ENCODE measurements at places on chromosomes 16 and 17. TPM values are rescaled to one million over a fixed set of nuclear protein-coding genes. Genes with fewer than 3 reads are reported as not detected.

NME3 gene
- 32.0 TPM for polyA plus RNA-seq

ADGRG1 gene
- 0.34 TPM for polyA plus RNA-seq

CCL14 gene
- not detected for polyA plus RNA-seq

DNA sequence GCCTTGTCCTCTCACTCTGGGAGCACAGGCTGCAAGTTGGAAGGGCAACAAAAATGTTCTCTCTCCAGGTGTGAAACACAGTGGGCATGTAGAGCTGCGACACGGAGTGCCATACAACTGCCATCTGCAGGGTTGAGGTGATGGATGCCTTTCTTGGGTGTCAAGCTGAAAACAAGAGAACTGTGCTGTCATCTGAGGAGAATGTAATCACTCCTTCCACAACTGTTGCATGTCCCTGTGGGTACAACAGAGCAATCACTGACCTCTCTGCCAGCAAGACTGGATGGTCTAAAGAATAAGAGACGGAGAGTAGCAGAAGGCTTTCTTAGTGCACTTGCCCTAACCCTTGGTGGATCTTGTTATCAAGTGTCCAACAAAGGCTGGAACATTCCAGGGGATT, 29.2 kb downstream of the SLFN11 start:
- no peak for DNase-seq
- no peaks in the 10 kb centered on the region for H3K36me3 ChIP-seq
- H3K4me3 ChIP-seq = no peak overlapping the region
- H3K4me1 ChIP-seq = peaks cover 23% of the 10 kb centered on the region

GRCh38 chr17:80781211-80781610, 210.4 kb upstream of the CHMP6 start:
- no peak overlapping the region for H3K4me3 ChIP-seq
- no peaks in the 10 kb centered on the region for H3K27me3 ChIP-seq
- peaks cover 27% of the 10 kb centered on the region for H3K4me1 ChIP-seq
- peaks cover 8% of the 10 kb centered on the region for H3K36me3 ChIP-seq

GRCh38 chr17:62708587-62708986, 81.1 kb downstream of the MRC2 start:
- H3K4me3 ChIP-seq = no peak overlapping the region
- no peak for DNase-seq
- H3K27ac ChIP-seq = no peak overlapping the region
- H3K4me1 ChIP-seq = no peaks in the 10 kb centered on the region
- no peaks in the 10 kb centered on the region for H3K36me3 ChIP-seq

GRCh38 chr16:26983426-26983825, 83.3 kb upstream of the C16orf82 start:
- peaks cover 19% of the 10 kb centered on the region for H3K27me3 ChIP-seq
- no peak for DNase-seq
- H3K36me3 ChIP-seq = peaks cover 6% of the 10 kb centered on the region
- no peak overlapping the region for H3K4me3 ChIP-seq
- H3K27ac ChIP-seq = no peak overlapping the region

DNA sequence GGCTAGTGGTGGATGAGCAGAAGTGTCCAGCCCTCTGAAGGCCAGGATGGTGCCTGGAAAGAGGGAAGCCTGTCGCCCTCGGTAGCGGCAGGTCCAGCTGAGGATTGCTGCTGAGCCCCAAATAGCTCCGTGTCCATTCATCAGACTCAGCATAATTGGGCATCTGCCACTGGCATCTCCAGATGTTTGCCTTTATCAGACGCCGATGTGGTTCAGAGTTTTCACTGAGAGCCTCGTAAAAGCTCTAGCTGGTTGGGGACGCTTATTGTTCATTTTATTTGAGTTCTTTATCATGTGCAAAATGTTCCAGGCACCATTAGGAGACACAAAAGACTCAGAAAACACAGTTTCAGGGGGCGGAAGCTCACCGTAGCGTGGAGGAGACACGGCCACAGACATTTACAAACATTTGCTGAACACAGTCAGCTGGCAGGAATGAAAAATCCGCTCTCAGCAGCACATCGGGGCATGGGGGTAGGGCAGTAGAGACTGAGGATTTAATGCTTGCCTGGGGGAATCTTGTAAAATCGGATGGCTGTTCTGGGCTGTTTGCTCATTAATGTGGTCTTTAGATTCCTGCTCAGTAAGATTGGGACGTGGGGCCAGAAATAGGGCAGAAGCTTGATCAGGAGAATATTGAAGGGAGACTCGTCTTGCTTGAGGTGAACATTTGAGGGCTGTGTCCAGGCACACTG, 41.7 kb downstream of the SMPD3 start:
- H3K4me3 ChIP-seq = no peak overlapping the region
- H3K4me1 ChIP-seq = peaks cover 6% of the 10 kb centered on the region
- no peak for DNase-seq
- H3K27me3 ChIP-seq = peaks cover 13% of the 10 kb centered on the region
